ENCODE measurements at places on chromosomes 1 and 21.
A peak's percentile ranks its signal among the peaks of the same experiment; 100 is the strongest.

- DNase-seq: no peak
These were observed 39.7 kb downstream of the F13B start for GRCh38 chr1:197027359-197027758.

DNA sequence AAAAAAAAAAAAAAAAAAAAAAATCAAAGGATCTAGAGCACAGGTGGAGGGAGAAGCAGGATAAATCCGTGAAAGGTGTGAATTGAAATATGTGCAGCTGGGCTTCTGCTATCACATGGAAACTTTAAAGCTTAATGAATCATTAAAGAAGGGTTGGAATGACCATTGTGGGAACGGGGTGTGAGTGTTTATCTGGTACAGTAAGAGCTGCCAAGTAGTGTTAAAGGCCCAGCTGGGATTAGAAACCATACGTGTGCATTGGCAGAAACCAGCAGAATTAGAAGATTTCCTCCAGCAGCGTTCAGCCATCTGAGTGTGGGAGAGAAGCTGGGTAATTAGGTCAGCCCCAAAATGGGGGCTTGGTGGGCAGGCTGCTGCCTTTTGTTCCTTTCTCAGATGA, 13.5 kb downstream of the FALEC start:
- no peak for DNase-seq

DNA sequence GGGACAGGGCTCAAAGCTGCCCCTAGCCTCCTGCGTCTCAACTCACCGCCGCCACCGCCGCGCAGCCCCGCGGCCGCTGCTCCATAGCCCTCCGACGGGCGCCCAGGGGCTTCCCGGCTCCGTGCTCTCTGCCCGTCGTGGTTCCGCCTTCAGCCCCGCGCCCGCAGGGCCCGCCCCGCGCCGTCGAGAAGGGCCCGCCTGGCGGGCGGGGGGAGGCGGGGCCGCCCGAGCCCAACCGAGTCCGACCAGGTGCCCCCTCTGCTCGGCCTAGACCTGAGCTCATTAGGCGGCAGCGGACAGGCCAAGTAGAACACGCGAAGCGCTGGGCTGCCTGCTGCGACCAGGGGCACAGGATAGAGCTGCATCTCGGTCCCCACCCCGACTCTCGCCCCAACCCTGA, at the start of gene TNFRSF25:
TNFRSF25 (minus strand) TSS at position 151 of the 400 bp plus-strand sequence; CDS start at position 85, 66 bp downstream.
- peak; percentile 47 for DNase-seq

- DNase-seq: no peak
These were observed 12.7 kb upstream of the MX2 start for GRCh38 chr21:41349126-41349525.

- no peak for DNase-seq
These were observed 878.9 kb upstream of the CXADR start for GRCh38 chr21:16633831-16634459.

GRCh38 chr1:2350911-2351655, 40.3 kb downstream of the MORN1 start:
- no peak for DNase-seq

DNA sequence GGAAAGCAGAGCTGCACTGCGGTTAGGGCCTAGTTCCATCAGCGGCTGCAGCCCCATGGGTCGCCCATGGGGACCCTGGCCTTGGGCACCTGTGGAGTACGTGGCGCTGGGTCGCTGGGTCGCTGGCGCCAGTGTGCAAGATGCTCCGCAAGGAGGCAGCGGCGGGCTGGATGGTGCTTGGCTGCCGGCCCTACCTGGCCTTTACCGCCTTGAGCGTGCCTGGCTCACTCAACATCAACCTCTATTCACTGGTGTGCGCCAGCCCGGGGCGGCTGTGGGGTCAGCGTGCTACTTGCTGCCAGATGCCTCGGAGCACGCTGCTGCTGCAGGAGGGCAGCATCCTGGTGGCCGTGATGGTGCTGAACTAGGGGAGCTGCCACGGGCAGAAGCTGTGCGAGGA, 85.1 kb upstream of the RHOU start:
- no peak for DNase-seq

GRCh38 chr1:53077599-53077965, 15.6 kb downstream of the PODN start:
- DNase-seq: no peak

- DNase-seq: no peak
These were observed 135.3 kb downstream of the ADSS2 start for GRCh38 chr1:244316407-244316806.

DNA sequence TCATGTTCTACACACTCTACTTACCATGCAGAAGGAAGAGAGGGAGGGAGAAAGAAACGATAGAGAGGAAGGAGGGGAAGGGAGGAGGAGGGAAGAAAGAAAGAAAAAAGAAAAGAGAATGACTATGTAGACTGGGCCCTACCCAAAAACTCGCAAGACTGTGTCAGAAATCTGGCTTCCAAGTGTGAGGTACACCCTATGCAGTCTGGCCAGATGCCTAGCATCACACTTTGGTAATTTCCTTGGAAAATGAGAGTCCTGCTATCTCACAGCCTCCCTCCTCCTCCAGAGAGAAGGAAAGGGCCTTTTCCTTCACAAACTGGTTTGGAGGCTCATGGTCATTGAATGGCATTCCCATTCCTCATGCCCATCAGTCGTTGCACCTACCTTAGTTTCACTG, 86.4 kb upstream of the LRRC8D start:
- no peak for DNase-seq

DNA sequence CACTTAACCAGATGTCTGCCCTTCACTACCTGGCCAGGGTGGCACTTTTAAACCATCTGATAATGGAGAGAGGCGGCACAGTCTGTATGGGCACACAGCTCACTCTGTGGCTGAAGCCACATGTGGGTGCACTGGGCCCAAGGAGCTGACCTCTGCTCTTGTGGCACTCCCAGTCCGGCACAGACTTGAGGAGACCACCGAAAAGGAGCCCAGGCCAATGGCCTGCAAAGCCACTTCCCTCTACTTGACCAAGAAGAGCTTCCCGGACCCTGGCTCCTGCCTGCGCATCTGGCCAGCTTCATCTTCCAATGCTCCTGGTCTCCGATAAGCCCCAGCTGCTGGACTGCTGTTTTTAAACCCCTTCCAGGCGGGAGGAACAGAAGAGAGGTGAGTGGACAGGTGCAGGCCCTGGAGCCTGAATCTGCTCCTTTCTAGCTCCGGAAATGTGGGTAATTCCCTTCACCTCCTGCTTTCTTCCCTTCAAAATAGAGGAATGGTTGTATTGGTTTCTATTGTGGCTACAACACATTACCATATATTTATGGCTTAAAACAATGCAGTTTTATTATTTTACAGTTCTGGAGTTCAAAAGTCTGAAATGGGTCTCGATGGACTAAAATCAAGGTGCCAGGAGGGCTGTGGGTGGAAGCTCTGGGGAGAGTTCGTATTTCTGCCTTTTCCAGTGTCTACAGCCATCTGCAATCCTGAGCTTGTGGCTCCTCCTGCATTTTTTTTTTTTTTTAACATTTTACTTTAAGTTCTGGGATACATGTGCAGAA, 11.6 kb downstream of the GNG4 start:
- DNase-seq: no peak

GRCh38 chr1:160486453-160486852, 36.6 kb downstream of the SLAMF6 start:
- DNase-seq: no peak

DNA sequence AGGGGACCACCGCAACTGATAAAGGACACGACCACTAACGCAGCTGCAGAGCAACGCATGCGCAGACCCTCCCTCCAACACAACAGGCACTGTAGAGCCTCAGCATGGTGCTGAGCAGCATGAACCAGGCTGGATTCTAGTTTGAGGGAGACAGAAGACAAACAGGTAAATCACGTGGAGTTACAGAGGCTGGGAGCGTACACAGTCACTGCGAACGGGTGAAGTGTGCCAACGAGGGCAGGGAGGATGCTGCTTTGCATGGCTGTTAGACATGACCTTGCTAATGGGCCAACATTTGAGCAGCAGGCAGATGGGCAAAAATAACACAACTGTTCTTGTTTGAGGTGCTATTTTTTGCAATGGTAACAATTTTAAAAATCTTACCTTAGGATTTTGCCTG, 55.2 kb upstream of the NADK start:
- DNase-seq: no peak

- no peak for DNase-seq
These were observed 2.1 kb downstream of the SAMD11 start for GRCh38 chr1:925561-926421.

DNA sequence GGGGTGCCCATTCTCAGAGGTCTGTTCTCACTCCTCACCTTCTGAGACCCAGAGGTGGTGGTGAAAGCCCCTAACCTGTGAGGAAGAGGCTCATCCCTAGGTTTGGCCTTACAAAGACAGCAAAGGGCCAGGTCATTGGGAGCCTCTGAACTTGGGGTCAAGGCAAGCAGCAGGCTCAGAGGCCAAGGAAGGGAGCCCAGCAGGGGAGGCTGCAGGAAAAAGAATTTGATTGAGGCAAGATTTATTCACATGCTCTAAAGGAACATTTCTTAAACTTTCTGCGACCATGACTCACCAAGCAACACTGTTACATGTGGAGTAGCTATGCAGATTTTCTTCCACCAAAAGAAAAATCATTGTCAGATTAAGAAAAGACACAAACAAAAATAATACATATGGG, 132.5 kb upstream of the SYT6 start:
- DNase-seq: no peak

DNA sequence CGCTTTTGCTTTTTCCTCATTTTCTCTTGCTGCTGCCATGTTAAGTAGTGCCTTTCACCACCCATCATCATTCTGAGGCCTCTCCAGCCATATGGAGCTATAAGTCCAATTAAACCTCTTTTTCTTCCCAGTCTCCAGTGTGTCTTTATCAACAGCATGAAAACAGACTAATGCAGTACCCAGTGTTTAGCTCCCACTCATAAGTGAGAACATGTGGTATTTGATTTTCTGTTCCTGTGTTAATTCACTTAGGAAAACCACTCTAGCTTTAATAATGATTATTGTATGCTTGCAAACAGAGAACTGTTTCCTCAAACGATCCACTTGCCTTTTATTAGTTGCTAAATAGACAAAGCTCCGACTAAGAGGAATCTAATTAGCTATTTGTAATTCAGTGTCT, 43.3 kb downstream of the IL23R start:
- no peak for DNase-seq

- DNase-seq: no peak
These were observed 18.9 kb upstream of the SCAF4 start for GRCh38 chr21:31750843-31751242.

- no peak for DNase-seq
These were observed 93.9 kb upstream of the TSPAN2 start for GRCh38 chr1:115183158-115183557.

- DNase-seq: no peak
These were observed 106.7 kb upstream of the GNG12 start for GRCh38 chr1:67939942-67940341.

- DNase-seq: no peak
These were observed 28.0 kb upstream of the SMPDL3B start for GRCh38 chr1:27906759-27907158.

DNA sequence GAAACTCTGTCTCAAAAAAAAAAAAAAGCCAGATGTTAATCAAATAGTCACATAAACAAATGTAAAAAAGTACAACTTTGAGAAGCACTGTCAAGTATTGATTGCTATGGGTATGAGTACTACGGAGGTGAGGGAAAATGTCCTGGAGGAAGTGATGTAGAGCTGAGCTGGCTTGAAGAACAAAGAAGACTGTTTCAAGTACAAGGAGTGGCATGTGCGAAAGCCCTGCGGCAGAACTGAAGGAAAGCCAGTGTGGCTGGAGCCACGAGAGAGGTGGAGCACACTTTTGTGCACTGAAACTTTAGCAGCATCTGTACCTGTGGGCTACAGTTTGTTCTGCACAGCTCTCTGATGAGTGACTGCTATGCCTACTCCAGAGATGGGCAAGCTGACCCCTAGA, 5.4 kb upstream of the RPS6KA1 start:
- no peak for DNase-seq

DNA sequence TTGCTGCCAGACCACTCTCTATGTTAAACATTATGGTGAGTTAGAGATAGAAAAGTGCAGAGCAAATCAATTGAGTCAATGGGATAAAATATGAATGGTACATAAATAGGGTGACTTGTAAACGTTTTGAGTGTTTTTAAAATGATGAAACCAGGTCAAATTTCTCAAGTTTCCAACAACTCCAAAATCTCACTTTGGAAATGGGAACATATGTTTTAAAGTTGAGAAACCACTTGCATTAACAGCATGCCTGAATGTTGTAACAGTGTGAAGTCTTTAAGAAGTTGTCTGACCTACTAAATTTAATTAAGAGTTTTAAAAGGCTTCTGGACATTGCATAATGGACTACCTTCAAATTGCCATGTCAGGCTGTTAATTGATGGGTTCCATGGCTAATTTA, 33.6 kb upstream of the RAVER2 start:
- DNase-seq: no peak

GRCh38 chr1:52670604-52671003, 27.5 kb downstream of the COA7 start:
- DNase-seq: no peak

DNA sequence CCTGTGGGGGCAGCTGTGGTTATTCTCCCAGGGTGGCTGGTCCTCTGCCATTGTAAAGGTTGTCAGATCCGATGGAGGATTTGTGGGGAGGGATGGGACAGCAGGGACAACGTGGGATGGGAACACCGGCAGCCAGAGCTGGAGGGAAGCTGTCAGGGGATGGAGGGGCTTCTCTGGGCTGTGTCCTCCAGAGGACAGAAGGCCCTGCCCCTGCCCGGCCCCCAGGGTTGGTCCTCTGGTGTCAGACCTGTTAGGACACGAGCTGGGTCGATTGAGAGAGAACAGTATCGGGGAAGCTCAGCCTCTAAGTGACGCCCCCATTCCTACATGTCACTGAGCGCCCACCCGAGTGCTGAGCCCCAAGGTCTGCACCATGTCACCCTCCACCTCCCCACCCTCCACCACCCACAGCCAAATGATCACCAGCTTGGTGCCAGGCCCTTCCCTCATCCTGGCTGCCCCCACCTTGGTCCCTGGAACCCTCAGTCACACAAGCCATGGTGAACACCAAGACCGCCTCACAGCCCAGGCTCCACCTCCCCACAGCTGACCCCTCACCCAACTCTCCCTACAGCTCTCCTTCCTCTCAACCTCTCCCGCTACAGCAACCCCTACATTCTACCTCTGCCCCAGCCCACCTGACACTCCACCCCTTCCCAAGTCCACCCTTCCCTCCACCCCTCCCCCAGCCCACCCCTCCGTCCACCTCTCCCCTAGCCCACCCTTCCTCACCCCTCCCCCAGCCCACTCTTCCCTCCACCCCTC, 244.4 kb downstream of the MATN1 start:
- DNase-seq: no peak

DNA sequence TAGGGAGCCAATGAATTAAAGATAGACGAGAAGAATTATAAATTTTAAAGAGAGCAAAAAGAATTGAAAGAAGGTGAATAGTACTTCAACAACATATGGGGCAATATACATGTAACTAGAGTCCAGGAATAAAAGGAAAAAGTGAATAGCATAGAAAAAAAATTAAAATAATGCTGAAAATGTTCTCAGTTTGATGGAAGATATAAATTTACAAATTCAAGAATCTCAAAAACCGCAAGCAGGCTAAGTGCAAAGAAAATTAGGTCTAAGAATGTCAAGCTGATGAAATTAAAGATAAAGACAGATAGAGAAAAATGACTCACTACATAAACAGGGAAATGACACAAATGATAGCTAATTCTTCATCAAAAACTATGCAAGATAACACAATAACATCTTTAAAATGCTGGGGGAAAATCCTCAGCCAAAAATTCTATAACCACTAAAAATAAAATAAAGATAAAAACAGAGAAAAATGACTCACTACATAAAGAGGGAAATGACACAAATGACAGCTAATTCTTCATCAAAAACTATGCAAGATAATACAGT, 326.3 kb downstream of the TBX15 start:
- no peak for DNase-seq

- no peak for DNase-seq
These were observed 25.8 kb downstream of the TP53BP2 start for GRCh38 chr1:223819730-223820514.

- DNase-seq: no peak
These were observed 30.6 kb upstream of the JUN start for GRCh38 chr1:58814251-58815068.

Data from T-helper 2 cell (primary cell).